Epithelial cell of proximal tubule (primary cell): ENCODE measurements at places on chromosomes 12 and 14. TPM values are rescaled to one million over a fixed set of nuclear protein-coding genes. Genes with fewer than 3 reads are reported as not detected.

DNA sequence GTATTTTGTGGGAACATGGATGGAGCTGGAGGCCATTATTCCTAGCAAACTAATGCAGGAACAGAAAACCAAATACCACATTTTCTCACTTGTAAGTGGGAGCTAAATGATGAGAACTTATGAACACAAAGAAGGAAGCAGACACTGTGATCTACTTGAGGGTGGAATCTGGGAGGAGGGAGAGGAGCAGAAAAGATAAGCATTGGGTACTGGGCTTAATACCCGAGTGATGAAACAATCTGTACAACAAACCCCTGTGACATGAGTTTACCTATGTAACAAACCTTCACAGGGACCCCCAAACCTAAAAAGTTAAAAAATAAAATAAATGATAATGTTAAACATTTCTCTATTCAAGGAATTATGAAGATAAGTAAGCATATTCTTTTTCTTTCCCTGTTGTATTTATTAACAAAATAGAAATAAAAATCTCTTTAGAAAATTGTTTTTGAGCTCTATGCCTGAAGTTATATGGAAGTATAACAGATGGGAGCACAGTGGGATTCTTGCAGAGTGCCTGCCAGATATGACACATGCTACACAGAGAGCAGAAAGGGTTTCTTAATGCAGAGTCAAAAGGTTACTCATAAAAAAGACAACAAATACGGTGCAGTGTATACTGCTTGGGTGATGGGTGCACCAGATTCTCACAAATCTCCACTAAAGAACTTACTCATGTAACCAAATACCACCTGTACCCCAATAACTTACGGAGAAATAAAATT is 52.0 kb upstream of the SYNE2 start:
- no peak for DNase-seq

GRCh38 chr12:132083614-132083940 is 60.5 kb downstream of the DDX51 start:
- no peak for DNase-seq

DNA sequence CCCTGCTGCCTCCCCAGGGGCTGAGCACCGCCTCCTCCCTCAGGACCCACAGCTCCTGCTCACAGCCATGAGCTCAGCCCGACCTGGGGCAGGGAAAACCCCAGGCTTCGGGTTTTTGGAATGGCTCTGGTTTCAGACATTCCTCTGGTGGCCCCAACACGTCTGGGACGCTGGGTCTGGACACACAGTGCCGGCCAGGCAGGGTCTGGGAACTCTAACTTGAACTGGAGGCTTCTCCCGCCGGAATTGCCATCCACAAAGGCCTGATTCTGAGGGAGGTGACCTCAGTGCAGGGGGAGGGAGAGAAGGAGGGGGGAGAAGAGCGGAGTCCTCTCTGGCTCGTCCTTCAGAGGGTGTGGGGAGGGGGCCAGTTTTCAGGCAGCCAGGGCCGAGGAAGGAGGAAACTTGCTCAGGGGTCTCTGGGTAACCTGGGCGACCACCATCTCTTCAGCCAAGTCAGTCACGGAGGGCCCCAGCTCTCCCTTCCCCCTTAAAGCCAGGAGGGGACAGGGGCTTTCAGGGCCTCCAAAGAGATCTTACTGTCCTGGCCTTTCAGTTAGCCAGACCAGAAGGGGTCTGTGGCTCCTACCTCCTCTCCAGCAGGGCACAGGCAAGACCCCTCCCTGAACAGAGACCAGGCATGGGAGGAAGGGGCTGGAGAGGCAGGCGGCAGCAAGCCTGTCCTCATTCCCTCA is 19.4 kb downstream of the NCKAP5L start:
- DNase-seq, result no peak

DNA sequence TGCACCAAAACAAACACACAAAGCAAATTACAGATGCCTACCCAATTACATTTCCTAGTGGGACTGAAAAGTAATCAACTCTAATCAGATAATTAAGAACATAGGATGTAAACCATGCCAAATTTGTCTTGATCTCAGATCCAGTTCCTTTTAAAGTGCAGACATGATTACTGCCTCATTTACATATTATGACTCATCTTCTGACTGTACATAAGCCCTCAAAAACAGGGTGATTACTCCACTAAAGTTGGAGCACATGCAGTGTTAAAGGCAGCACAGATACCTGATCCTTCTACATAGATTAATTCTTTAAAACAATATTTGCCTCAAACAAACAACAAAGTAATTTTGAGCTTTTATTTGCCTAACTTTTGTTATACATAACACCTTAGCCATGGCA is 337.2 kb downstream of the RPS29 start:
- no peak for DNase-seq

DNA sequence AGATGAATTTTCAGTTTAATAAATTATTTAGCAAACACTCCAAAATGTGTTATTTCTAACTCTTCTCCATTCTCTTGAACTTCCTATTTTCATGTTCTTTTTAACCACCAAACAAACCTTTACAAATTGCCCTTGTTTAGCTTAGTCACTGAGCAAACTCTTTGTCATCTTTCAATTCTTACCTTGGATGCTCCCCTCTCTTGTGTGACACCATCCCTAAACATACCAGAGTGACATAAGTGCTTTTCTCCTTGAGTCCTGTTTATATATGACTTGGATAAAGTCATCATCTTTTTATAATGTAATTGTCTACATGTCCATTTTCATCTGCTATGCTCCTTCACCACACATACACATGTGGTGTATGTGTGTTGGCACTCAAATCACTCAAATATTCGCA is 3.4 kb upstream of the TMEM19 start:
- no peak for DNase-seq

GRCh38 chr14:92005019-92005418 is 34.8 kb downstream of the TRIP11 start:
- DNase-seq, result no peak

DNA sequence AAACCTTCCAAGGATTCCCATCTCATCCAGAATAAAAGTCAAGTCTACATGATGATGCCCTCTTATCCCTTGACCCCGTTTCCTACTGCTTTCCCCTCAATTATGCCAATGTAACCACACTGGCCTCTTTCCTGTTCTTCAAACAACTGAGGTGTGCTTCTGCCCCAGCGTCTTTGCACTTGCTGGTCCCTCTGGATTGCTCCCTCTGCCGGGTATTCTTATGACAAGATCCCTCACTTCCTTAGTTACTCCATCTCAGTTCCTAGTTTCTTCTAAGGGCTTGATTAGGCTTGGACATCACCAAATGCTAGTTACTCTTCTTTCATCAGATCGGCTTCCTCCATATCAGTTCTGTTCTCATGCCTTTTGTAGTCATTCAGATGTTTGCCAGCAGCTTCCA is 32.7 kb upstream of the PELI2 start:
- DNase-seq, result no peak

- no peak for DNase-seq
Observed at GRCh38 chr12:109455706-109456105, 21.4 kb downstream of the KCTD10 start.

DNA sequence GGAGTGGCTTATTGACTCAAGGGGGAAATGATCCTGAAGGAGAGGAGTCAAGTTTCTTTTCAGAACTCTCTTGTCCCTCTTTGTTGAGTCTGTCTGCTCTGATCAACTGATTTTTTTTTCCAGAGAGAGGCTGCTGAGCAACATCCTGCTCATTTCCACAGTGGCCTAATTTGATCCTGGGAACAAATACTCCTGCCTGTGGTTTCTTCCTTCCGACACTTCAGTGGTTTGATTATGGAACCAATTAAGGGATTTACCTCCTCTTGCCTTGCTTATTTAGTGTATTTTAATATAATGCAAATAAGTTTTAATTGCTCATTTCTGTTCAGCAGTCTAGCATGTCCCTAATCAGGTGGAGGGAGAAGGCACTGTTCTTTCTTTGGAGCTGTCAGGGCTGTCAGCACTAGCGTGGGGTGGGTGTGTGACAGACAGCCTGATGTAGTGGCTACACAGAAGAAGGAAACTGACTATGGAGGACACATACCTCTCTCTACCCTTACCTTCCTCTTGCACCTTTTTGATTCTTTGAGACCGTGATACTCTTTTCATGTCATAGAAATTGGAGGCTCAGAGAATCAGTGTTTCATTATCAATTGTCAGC is 344.9 kb upstream of the STXBP6 start:
- no peak for DNase-seq

DNA sequence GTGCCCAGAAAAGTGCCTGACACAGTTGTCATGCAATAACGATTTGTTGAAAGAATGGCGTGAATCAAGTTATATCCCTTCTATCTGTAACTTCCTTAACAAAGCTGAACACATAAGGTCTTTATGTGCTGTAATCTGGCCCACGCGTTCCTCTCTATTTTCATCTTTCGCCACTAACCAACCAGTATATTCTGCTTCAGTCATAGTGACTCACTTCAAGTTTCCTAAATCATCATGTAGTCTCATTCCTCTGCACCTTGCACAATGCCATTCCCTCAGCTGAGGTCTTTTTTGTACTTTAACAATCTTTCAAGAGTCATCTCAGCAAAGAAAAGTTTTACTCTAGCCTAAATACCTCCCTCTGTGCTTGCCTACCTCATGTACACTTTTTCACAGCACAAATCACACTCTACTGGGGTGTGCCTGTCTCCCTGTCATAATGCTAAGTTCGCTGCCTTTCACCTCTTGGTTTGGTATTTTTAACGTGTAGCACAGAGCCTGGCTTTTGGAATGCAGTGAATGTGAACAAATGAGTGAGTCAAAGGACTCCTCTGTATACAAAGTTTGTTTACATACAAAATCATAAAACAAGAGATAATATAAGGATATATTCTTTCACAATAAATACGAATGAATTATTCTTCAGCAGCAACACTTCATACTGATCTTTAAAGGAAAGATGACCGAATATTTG is 2.9 kb upstream of the CMAS start:
- DNase-seq, result no peak

- no peak for DNase-seq
Observed at GRCh38 chr12:103391103-103391502, 104.7 kb downstream of the C12orf42 start.

GRCh38 chr14:75213172-75213571 is 36.8 kb upstream of the TMED10 start:
- DNase-seq, result no peak

DNA sequence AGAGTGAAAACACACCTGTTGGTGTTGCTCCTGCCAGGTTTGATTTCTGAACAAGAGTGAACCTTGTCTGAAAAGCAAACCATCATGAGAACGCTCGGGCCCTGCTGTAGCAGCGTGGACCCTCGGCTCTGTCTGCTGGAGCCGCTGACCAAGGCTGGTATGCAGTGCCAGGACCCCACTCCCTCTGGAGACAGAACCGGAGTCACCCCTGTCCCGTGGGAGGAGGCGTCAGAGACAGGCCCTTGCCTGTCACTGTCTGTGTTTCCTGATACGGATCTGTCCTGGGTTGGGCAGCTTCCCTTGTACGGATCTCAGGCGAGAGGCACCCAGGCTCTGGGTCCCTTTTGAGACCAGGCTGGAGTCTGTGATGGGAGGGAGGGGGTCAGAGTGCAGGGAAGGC is 111.6 kb downstream of the ADGRD1 start:
- no peak for DNase-seq

DNA sequence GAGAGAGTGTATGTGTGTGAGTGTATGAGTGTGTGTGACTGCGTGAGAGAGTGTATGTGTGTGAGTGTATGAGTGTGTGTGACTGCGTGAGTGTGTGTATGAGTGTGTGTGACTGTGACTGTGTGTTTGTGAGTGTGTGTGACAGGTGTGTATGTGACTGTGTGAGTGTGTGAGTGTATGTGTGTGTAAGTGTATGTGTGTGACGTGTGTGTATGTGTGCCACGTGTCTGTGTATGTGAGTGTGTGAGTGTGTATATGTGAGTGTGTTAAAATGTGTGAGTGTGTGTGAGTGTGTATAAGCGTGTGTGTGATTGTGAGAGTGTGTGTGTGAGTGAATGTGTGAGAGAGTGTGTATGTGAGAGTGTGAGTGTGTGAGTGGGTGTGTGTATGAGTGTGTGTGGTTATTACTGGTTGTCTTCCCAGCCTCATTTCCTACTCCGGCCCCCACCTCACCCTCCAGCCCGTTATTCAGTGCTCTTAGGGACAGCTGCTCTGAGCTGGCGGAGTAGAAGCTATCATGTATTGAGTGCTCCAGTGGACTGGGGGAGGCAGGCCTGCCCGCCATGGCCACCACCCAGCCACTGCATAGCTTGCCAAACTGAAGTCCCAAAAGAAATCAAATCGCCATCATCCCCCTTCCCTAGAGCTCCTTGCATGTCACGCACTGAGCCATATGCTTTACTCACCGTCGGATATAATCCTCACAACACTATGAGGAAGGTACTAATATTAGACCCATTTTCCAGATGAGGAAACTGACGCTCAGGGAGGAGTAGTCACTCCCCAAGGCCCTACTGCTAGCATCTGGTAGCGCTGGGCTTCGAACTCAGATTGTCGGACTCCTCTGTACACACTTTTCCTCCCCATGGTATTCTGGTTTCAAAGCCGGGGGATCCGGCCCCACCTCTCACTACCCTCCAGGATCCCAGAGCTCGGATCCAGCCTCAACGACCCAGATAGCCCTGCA is 10.3 kb upstream of the MYL2 start:
- no peak for DNase-seq

DNA sequence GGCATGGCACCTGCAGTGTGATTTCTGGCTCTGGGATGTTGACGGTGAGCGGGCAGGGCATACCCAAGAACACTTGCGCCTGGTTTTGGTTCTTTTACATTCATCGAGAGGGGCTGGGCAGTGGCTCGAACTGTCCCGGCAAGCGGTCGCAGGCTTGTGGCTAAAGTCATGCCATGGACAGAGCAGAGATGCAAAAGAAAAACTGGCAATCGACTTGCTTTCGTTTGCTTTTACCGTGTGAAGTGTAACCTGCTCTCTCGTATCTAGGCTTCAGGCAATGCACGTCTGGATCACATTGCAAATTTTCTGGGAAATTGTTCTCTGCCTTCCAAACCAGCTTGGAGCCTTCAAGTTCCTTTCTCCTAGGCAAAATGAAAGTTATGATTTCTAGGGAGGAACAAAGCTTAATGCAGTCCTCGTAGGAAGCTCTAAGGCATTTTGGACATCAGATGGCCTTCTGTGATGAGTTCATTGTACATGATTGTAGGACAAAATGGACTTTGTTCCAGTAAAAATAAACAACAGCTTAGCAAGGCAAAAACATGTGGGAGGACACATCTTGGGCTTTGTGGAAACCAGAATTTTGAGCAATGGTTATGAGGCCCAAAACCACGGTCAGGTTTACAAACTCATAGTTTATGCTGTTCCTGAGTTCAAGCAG is 18.3 kb downstream of the ADGRD1 start:
- DNase-seq, result no peak

- no peak for DNase-seq
Observed at GRCh38 chr14:84789012-84789411, 740.9 kb upstream of the FLRT2 start.

PAX9 gene
- total RNA-seq, result 0.12 TPM in 1 of 2 replicates, not detected in the other

E2F7 gene
- total RNA-seq, result 20.5 and 22.1 TPM in 2 replicates

SLC10A1 gene
- not detected in 2 replicates for total RNA-seq

CMA1 gene
- total RNA-seq, result not detected in 2 replicates

DNAI7 gene
- total RNA-seq, result not detected in 2 replicates

TBX5 gene
- not detected in 2 replicates for total RNA-seq

IKZF4 gene
- total RNA-seq, result 0.94 and 3.1 TPM in 2 replicates

DEPDC4 gene
- total RNA-seq, result 1.0 and 3.4 TPM in 2 replicates

FICD gene
- 3.2 and 3.3 TPM in 2 replicates for total RNA-seq

ESRRB gene
- 0.17 TPM in 1 of 2 replicates, not detected in the other for total RNA-seq

SERPINA9 gene
- not detected in 2 replicates for total RNA-seq
